DMS79 (cell line): ENCODE measurements at places on chromosomes 6 and 20.

GRCh38 chr6:3390698-3391097, 66.2 kb downstream of the SLC22A23 start:
- no peak for DNase-seq

GRCh38 chr20:57210911-57211280, 55.5 kb downstream of the BMP7 start:
- no peak for DNase-seq

DNA sequence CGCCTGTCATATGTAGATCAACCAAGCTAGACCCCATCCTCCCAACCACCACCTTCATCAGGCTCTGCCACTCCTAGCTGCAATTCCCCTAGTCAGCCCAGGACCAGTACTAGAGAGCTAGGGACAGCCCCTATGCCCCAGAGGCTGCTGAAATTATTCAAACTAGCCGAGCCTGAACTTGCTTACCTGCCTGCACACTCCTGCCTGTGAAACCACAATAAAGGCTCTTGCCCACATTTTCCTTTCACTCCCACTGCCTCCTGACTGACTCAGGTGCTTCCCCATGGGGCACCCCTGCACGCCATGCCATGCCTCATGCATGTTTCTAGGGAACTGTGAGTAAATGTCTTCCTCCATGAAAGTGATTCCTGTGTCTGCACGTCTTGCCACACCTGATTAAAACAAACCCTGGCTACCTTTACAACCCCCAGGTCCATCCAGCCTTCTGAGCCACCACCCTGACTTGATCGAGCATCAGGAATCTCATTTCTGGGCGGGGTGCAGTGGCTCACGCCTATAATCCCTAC, 66.5 kb upstream of the IER3 start:
- DNase-seq = no peak

DNA sequence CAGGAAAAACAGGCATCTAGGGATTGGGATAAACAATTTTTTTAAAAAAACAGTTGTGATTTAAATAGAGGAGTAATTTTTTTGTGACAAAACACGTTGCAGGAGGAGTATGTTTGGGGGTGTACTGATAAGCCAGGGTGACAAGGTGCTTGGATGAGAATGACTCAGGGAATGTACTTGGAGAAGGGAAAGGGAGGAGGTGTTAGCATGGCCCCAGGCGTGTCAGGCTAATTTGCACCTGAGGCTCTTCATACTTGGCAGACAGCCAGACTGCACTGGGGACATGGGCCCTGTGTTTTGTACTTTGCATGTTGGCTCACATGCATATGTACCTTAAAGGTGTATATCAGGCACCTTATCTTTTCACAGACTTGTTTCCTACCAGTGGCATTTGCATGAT, 22.8 kb downstream of the PANK2 start:
- DNase-seq = no peak

DNA sequence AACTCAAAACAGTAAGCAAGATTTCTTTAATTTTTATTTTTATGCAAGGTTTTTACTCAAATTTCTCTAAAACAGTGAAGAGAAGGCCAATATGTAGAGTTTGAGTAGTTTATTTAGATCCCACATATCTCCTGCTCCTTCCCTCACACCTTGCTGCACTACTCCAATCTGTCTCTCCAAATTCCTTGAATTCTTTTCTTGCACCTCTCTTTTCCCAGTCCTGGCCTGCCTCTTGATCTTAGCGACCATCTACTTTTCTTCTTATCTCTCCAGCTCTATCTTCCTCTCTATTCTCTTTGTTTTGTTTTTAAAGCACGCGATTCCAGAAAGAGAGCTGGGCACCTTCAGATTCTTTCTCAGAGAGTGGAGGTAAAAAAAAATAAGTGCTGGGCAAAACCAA, 86.7 kb upstream of the KCNQ5 start:
- no peak for DNase-seq

GRCh38 chr20:62477669-62478455, 2.1 kb upstream of the GATA5 start:
- no peak for DNase-seq

- DNase-seq = no peak
Observed at GRCh38 chr6:107718341-107718740, 105.8 kb downstream of the SCML4 start.

DNA sequence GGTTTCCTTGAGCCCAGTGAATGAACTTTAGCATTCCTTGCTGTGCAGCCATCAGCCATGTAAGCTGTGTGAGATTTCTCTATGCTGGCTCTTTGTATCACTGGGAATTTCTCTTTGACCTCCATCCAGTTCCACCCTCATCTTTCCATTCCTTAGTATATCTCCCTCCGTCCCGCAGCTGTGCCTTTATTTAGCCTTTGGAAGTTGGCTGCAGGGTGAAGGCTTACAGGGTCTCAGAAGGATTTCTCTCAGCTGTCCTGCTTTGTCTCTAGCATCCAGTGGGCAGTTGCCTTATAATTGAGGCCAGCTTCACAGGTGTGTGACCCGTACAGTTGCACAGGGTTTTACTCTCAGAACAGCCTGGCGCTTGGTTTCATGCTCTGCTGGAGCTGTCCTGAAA, 144.3 kb downstream of the PXDC1 start:
- no peak for DNase-seq

GRCh38 chr6:79546186-79546585, 9.0 kb upstream of the LCA5 start:
- no peak for DNase-seq

DNA sequence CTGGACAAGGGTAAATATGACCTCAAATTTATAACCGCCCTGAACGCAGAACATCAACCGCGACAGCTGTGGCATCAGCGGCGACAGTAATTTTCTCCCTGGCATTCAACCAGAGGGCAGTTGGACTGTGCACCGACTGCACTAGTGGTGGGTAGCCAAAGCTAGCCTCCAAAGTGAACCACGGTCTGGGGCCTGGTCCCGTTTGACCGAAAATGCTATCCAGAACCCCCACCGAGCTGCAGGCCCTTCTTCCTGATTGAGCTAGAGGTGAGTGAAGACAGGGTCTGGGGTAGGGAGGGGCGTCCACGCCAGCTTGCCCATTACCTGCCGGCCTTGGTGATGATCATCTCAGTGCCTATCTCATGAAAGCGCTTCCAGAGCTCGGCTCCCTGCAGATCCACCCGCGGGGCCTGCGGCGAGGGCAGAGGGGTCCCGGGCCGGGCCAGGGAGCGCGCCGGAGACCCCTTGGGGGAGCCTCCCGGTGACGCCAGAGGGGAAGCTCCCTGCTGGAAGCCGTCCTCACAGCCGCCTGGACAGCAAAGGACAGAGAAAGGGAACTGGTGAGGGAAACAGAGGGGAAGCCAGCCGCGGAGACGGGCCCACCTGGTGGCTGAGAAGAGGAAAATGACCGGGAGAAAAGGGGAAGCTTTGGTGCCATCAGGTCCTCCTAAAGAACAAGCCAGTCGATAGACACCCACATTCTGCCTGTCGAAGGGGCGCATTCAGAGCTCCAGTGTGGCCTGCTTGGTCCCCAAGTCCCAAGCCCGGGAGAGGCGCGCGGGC, 2.0 kb downstream of the TBX18 start:
- no peak for DNase-seq
